ENCODE measurements at places on chromosomes 7 and 10.
A peak's percentile ranks its signal among the peaks of the same experiment; 100 is the strongest.

GRCh38 chr7:4775848-4776623, 613 bp downstream of the AP5Z1 start:
- DNase-seq: peak; percentile 24

DNA sequence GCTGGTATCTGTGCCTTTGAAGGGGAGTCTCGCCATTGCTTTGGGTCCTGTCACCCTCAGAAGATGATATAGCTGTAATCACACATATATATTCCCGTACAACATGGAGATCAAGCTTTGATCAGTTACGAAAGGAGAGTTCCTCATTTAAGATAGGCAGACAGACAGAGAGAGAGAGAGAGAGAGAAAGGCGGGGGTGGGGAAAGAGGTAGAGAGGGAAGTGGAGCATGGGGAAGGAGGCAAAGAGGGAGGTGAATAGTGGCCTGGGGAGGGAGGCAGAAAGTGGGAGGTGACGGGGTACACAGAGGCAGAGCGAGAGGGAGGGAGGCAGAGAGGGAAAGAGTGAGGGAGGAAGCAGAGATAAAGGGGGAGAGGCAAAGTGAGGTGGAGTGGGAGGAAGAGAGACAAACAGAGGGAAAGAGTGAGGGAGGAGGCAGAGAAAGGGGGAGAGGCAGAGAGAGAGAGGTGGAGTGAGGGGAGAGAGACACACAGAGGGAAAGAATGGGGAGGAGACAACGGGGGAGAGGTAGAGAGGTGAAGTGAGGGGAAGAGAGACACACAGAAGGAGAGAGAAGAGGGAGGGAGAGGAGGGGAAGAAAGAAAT, 44.6 kb upstream of the C1QL3 start:
- DNase-seq: no peak

DNA sequence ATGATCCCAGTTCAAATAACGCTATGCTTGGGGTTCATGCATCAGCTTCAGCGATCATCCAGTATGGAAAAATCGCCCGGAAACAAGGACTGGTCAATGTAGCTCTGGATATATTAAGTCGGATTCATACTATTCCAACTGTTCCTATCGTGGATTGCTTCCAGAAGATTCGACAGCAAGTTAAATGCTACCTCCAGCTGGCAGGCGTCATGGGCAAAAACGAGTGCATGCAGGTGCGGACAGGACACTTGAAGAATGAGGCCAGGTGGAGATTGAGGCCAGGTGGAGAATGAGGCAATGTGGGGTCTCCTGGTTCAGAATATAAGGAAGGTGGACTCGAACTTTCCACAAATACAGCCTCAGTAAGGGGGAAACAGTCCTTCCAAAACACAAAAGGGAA, 105.8 kb downstream of the TRRAP start:
- no peak for DNase-seq

DNA sequence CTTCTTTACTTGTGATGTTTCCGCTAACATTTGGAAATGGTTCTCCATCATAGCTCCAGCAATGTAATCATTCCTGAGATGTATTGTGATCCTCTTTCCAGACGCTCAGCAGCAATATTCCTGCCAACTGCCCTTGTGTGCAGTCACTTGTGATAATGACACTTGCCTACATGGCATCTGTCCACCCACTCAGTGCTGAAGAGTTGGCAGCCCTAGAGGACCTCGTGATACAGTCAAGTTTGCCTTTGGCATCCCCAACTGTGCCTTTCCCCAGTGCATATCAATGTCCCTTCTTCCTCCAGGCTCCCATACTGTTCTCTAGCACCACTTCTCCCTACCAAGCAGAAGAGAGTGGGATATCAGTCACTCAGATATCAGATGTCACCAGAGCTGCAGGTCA, 64.9 kb downstream of the MYOF start:
- no peak for DNase-seq

DNA sequence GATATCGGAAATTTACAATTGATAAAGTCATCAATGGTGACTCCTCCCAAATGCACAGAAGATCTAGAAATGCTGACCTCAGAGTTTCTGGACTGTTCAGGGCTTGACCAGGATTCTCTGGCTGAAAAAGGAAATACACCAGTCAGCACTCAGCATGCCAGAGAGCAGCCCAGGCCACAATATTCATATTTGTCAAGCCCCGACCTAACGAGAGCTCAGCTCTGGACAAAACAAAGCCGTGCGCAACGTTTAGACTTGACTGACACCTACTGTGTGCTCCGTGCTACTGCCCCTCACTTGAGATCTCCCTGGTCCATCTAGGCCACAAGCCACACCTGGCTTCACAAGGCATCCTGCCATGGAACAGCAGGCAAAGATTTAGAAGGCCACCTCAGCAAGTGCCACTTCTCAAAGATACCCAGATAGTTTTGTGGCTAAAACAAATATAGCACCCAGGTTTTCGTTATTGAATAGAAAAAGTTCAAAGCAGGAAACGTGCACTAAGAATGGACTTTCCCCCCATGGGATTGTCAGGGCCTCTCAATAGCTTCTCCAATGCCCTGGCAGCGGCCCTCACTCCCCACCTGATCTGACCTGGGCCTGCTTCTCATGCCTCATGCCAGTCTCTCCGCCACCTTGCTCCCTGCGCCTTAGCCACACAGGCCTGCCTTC, 218.3 kb downstream of the FAM107B start:
- no peak for DNase-seq

- no peak for DNase-seq
These were observed 19.2 kb downstream of the ABCB4 start for GRCh38 chr7:87456247-87456646.

DNA sequence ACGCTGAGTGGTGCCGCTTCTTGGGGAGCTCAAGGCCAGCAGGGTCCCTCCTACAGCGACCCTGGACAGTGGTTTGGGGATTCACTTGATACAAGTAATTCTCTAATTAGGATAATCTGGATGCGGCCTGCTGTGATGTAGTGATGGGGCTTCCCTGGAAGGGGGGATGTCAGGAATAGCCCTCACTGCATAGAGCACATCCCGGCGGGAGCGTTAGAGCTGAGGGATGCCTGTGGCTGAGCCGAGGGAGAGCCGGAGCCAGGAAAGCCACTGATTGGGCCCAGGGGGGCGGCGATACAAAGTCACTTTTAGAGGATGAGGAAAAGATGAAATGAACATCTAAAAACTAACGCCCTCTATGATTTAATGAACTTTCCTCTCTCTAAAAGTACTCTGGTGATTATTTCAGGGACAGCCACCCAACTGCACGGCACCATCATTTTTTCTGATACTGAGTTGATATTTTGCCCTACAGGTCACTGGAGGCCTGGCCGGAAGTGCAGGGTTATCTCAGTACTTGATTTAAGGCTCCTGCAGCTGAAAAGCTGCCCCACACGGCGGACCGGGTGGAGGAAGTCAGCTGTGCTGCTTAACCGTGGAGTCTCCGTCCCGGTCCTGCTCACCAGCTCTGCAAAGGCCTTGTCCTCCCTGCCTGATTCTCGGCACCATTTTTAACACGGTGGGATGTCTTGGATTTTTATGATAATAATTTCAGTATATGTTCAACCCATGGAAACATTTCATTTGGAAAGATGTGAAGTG, 518.8 kb downstream of the DNAJB6 start:
- no peak for DNase-seq

DNA sequence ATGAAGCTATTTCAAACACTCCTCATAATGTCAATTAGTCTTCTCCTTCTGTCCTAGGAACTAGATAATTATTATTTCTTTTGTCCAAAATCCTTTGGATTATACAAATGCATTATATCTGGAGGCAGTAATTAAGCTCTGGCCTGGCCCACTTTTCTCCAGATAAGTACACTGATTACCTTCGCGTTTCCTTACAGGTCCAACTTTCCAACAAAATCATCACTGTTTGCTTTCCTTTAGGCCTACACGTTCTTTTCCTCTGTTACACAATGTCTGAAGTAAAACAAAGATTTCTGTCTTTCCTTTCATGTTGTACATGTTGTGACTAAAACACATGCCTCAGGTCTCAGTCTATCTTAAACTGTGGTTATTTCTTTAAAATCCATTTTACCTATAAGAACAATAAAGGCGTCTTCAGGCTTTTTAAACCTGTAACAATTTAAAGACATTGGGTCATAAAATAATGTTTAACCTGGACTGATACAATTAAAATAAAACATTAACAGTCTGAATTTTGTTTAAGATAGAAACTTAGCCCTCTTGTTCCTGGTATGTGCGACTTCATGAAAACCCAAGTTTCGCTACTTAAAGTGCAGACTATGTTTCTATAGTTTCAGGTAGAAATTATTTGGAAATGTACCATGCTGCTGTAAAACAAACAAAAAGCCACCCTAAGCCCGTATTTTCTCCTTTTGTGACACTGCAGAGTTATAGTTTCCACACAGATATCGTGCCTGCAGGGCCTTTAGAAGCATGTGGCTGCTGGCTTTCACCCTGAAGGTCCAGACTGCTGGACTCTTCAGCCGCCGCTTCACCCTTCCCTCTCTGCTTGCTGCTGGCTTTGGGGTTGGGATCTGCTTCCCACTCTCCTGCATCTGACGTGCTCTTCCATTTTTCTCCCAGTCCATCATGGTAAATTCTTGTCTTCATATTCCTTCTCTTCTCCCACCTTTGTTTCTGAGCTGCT, 381.7 kb downstream of the DPP6 start:
- no peak for DNase-seq

GRCh38 chr7:114466917-114467316, 52.3 kb downstream of the FOXP2 start:
- DNase-seq: peak; percentile 9

DNA sequence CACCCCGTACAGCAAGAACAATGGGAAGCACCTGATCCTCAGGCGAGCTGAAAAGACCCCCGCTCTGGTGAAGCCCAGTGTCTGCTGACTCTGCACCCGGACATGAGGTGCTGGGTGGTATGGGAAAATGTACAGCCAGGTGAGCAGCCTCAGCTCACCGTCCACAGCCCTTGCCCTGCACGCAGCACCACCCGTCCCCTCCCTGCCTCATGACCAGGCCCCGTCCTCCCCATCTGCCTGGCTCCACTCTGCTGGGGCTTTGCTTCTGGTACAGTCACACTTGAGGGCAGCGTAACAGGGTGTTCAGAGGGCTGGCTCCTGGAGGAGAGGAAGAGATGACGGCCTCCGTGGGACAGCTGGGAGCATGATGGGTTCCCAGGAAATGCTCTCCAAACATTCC, 49.1 kb downstream of the NCAPG2 start:
- no peak for DNase-seq

GRCh38 chr7:101833799-101834198, 16.4 kb downstream of the CUX1 start:
- DNase-seq: no peak

DNA sequence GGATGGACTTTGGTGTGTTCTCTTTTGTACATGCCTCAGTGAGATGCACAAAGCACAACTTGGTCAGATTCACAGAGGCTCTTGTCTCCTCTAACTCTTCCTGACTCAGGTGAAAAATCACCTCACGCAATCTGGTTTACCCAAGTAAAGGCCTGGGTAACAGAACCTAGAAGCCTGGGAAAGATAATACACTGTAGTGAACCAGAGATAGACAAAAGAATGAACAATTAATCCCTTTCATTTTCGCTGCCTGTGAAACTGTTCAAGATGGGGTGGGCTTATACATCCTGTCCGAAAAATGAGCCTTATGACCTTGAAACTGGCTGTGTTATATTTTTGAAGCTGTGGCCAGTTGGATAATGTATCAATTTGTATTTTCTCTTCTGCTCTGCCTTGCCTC, 678.9 kb upstream of the TEX47 start:
- DNase-seq: no peak

GRCh38 chr7:46603296-46603752, 682.3 kb upstream of the IGFBP3 start:
- no peak for DNase-seq

GRCh38 chr10:24096281-24096680, 112.7 kb upstream of the KIAA1217 start:
- DNase-seq: no peak

DNA sequence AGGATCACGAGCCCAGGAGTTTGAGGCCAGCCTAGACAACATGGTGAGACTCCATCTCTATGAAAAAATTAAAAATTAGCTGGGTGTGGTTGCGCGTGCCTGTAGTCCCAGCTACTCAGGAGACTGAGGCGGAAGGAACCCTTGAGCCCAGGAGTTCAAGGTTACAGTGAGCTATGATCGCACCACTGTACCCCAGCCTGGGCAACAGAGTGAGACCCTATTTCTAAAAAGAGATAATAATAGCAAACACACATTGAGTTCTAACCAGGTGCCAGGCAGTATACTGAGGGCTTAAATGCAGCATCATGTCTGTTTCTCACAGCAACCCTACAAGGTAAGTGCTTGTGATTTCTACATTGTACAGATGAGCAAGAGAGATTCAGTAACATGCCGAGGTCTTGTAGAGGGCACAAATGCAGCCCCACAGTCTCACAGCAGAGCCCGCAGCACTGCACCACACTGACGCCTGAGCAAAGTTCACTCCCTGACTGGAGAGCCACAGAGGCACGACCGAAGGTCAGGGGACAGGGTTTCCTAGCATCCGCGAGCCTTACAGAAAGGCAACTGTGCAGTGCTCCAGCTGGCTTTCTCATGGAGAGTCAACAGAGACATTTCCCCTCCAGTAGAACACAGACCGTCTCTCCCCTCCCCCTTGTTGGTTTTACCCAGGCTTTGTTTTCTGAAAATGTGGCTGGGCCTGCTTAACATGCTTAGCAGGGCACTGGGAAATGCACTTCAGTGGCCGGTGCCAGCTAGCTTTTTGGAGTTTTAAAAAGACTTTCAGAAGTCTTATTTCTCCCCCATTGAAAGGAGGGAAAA, 36.5 kb downstream of the PDSS1 start:
- no peak for DNase-seq

DNA sequence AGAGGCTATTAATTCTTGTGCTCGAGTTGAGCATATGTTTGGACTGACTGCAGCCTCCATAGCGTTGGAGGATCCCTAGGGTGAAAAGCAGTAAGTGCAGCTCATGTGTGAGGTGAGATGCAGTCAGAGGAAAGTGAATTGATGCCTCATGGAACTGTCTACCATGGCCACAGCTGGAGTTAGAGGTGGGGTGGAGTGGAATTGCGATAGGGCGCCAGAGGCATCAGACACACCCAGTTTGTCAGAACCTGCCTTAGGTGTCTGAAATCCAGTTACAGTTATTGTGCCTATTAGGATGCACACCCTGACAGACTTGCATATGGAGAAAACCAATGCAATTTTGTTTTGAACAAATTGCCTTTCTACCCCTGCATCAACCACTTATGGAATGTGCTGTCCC, 39.4 kb downstream of the ERLIN1 start:
- DNase-seq: no peak

GRCh38 chr7:128099204-128099671, 68.0 kb upstream of the LRRC4 start:
- DNase-seq: peak; percentile 52

- no peak for DNase-seq
These were observed 6.9 kb downstream of the LSMEM1 start for GRCh38 chr7:112487457-112488263.

- no peak for DNase-seq
These were observed 319.3 kb upstream of the CACNA2D1 start for GRCh38 chr7:82762880-82763279.

- no peak for DNase-seq
These were observed 11.1 kb downstream of the MSRB2 start for GRCh38 chr10:23106331-23107072.

DNA sequence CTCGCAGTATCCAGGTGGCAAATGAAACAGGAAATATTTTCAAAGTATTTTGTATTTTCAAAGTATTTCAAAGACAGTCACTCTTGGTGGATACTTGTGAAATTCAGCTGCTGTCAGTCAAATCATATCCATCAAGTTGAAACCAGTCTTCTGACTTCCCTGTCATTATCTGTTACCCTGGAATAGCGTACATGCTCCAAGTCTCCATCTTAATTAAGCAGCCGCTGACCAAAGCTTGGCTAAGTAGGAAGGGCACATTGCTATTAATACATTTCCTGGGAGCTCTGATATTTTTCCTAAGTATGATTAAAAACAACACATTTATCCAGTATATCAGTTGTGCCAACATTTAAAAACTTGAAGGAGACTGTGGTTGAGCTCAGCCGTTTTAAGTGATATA, 112.2 kb downstream of the ZMYND11 start:
- no peak for DNase-seq

Measured in fibroblast of skin of right biceps (primary cell).